Caudate nucleus (tissue), 63 donors: ENCODE measurements at places on chromosomes 12 and 14.

GRCh38 chr12:123761841-123762714 is at the start of gene DNAH10:
Gene DNAH10 (plus strand): TSS chr12:123762301. CDS start chr12:123762337, 36 bp downstream.
- no peak for DNase-seq

GRCh38 chr14:101932673-101933072 is 31.7 kb upstream of the DYNC1H1 start:
- no peak for DNase-seq

DNA sequence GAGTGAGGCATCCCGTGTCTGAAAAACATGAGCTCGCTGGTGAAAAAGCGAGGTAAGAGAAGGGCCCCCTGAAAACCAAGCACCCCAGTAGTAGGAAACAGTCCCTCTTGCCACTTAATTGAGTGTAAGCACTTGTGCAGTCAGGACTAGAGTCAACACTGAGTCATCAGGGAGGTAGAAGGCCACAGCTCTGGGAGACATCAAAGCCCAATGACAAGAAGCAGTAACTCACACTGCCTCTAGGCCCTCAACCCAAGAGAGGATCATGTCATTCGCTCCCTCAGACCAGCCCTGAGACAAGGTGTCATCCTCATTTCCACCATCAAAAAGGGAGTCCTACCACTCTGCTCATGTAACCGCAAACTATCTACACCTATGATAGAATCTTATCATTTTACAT is 17.8 kb downstream of the POMT2 start:
- DNase-seq = no peak

GRCh38 chr14:49582113-49582977 is 3.8 kb downstream of the RPS29 start:
- no peak for DNase-seq

DNA sequence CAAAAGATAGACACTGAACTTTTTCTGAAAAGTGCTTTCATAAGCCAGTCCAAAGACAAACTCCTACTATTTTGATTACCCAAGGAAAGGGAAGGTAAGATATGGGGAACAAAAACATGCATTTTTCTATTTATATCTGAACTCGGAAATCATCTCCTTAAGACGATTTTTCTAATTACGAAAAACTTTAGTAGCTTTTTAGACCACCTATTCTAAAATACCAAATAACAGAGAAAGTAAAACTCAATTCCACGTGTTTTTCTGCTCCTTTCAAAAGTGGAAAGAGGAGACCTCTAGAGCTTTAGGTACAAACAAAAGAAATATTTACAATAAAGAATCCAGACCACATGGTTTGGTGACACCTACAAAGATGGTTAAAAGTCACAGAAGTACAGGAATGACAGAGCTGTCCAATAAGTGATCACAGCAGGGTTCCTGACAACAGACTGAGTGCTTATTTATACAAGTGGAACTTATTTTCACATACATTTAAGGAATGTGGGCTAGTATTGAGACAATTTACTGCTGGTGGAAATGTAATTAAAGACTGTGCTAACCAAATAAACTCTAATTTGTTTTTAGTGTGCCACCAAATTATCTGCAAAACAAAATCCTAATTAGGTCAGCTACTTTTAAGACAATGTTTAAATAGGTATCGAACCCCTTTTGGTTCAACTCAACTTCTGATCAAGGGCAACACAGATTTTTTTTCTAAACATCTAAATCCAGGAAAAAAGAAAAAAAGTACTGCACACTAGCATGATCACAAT is 2.4 kb downstream of the LRIG3 start:
- no peak for DNase-seq
